ENCODE measurements at places on chromosomes 7 and 10. TPM values are rescaled to one million over a fixed set of nuclear protein-coding genes. Genes with fewer than 3 reads are reported as not detected.

DNA sequence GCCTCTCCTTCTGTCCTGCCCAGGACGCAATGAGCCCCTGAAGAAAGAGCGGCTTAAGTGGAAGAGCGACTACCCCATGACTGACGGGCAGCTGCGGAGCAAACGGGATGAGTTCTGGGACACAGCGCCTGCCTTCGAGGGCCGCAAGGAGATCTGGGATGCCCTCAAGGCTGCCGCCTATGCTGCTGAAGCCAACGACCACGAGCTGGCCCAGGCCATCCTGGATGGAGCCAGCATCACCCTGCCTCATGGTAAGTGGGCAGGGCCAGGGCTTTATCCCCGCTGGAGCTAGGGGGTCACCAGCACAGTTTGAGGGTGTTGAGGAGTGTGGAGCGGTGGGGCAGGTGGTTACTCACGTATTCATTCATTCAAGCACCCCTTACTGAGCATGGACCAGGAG is 4.7 kb upstream of the ANKRD2 start:
- no peak for DNase-seq

MYOZ1 gene
- polyA plus RNA-seq: 0.91 TPM

DNA sequence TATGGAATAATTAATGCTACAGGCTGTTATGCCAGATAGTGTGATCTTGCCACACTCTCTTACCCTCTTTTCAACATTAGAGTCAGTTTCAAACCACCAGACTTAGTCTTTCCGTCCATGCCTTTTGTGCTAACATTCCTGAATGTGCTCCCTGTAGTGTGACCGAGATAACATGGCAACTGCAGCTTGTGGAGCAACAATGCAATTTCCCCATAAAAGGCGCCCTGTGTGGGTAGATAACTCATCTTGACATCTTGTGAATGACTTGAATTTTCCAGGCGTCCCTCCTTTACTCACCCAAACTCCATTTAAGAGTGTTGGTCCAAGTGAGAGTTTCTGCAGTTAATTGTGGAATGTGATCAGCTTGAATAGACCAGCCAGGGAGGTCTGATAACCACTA is 99.6 kb downstream of the DNAH11 start:
- DNase-seq: no peak

DNA sequence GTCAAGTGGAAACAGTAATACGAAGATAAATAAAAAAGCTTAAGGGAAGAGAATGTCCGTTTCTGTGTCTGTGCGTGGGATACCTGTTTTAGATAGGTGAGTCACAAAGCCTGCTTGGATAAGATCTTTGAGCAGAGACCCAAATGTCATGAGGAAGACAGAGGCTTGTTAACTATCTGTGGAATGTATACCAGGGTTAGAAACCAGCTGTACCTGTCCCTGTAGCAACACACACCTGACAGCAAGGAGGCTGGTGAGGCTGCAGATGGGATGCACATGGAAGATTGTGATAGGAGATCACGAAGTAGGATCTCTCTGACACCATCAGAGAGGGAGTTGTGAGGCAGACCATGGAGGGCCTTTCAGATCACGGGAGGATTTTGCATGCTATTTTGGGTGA is 105.3 kb downstream of the ARHGAP21 start:
- DNase-seq: no peak

CLDN3 gene
- 20.9 TPM for polyA plus RNA-seq

DNA sequence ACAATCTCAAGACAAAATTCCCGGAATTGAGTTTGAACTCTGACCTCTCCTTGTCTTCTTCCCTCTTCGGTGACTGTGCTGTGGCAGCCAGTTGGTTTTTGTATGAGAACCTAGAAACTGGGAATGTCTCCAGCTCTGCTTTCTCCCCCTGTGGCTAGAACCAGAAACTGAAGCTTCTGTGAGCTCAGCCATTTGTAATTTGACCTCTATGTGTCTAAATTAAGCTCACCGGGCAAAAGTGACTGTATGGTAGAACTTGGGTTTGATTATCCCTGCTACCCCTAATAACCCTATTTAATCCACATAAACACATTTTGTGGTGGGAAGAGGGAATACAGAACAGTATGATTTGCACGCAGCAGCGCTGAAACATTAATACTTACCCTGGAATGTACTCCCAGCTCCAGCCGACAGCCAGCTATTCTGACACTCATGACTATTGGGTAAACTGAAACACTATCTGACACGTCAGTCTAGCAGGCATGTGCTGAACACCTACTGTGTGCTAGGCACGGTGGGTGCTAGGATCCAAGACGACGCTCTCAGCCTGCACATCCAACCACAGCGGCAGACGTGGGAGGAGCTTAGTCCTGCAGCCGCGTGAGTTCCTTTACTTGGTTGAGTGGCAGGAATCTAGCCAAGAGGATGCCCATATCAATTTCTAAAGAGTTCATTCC is 324.8 kb downstream of the SFMBT2 start:
- DNase-seq: no peak

SDK1 gene
- 7.8 TPM for polyA plus RNA-seq

DNA sequence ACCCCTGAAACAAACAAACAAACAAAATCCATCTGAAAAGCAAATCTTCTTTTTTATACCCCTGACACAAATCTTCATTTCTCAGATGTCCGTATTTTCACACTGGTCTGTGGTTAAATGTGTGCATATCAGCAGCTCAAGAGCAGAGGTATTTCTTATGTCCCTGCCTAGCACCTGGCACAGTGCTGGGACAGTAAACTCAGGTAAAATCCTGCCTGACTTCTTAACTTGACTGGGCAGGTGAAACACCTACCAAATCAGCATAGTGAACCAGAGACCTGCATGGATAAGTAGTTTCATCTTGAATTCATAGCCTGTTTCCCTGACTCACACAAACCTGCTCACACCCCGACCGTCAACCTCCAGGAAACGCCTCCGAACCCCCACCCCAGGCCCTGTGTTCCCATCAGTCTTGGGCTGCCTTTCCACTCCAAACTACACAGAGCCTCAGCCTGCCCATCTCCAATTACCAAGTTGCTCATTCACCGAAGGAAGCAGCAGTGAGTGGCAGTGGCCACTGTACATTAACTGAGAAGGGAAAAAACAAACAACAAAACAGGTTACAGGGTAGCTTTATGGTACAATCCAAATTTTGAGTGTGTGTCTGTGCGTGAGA is 109.9 kb downstream of the HECTD2 start:
- no peak for DNase-seq

DNA sequence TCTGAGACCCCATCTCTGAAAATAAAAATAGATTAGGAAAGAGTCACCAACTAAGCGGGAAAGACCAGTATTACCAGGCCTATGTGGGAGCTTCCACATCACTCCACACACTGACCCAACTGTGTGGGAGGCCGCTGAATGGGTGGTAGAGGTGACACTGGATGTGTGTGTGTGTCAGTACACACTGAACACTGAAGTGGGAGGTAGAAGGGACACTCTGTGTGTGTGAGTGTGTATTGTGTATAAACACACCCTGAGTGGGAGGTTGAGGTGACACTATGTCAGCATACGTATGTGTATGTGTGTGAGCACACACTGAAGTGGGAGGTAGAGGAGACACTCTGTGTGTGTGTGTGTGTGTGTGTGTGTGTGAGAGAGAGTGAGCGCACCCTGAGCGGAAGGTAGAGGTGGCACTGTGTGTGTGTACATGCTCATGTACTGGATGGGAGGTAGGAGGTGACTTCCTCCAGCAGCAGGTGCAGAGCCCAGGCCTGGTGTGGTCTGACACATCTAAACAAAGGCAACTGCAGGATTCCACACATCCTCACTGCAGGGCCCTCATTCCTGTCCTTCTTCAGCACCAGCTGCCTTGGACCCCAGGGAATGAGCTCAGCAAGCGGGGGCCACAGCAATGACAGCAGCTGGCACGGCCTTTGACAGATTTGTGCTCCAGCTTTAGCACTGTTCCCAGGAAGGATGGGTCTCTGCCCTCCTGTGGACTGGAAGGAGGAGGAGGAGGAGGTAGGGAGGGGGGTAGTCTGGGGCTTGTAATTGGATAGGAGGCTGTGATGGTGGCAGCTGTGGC is 26.5 kb upstream of the RBM20 start:
- DNase-seq: peak; percentile 73

ARL3 gene
- 8.3 TPM for polyA plus RNA-seq

GRCh38 chr10:74839708-74840107 is 13.3 kb downstream of the KAT6B start:
- no peak for DNase-seq

- DNase-seq: no peak
These were observed 150.5 kb downstream of the THSD7A start for GRCh38 chr7:11681461-11681860.

DNA sequence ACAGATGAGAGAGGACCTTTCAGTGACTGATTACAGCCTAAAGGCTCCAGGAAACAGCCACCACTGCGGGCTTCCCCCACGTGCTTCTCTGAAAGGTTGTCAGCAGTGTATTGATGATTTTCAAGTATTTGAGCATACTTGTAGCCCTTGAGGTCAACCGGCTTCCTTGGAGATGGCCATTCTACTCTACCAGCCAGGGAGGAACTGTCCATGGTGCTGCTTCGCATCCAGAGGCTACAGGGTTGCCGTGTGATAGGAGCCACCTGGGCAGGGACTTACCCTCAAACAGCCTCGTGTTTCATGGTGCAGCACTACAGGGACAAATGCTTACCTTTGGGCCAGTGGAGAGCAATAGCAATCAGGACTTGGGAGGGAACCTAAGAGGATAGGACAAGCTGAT is 179.5 kb downstream of the DPP6 start:
- DNase-seq: no peak

DNA sequence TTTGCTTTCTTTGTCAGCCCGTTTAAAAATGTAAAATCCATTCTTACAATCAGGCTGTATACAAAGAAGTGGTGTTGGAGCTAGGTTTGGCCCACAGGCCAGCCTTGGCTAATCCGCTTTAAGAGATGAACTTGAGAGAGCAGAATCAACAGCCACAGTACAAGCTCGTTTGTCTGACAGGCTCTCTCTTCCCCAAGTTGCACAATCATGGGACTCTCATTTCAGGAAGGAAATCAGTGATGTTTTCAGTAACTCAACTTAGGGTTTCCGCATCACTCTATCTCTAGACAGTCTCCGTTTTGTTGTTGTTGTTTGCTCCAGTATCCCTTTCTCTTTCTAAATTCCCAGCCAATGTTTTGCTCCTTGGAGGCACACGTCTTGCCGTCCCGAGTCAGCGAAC is 582.0 kb upstream of the MKI67 start:
- no peak for DNase-seq

GRCh38 chr10:24851629-24852028 is 100.8 kb downstream of the PRTFDC1 start:
- peak; percentile 26 for DNase-seq

Measured in thymus (tissue), 14 donors.